Islet precursor cell (in vitro differentiated cells): ENCODE measurements at places on chromosomes 7 and 10.
A peak's percentile ranks its signal among the peaks of the same experiment; 100 is the strongest.

DNA sequence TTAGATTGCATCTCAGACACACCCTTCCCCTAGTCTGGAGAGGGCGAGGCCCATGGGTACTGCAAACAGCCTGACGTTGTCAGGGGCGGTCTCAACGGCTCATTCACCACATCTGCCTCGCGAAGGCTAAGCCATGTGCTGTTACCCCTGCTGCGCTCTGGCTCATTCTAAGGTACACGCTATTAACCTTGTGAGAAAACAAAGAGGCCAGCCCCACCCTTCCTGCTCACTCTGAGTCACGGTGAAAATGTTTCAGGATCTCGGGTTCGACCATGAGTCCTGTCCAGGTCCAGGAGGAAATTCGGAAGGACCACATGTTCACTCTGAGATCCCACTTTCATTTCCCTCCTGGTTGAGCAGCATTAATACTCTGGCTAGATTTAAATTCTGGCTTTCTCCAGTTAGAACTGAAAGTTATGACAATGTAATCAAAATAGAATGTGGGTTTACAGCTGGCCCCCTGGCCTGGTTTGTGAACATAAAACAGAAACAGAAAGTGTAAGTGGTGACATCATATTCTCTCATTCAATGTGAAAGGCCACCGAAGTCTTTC, 55.2 kb downstream of the EGFR start:
- peak; percentile 83 for DNase-seq

GRCh38 chr7:122770686-122771335, 68.1 kb upstream of the RNF148 start:
- no peak for DNase-seq

- DNase-seq, result peak; percentile 55
Measured at GRCh38 chr7:18610331-18610948, 114.9 kb downstream of the HDAC9 start.

DNA sequence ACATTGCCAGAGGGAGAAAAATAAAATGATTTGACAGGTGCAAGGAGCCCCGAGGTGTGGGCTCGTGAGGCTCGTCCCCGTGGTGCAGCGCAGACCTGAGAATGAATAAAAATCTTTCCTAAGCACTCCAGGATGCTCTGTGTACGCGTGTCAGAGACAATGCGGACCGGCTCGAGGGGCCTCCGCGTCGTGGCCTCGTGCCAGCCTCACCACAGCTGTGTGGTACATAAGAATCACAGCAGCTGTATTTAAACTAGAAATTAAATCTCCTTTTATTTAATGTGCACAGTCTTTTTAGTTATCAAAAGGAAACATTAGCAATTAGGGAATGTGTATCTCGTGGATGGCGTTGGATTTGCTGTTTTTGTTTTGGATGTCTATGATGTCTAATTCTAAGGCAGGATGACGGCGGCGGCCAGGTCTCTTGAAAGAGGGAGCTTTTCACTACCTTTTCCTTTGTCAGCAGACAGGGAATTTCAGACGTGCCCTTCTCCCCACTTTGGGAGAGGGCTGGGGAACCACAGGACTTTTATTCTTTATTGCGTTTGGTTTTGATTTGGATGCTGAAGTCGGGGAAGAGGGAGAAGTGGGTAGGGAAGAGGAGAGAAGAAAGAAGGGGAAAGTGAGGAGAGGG, 365.3 kb upstream of the SHH start:
- peak; percentile 37 for DNase-seq

DNA sequence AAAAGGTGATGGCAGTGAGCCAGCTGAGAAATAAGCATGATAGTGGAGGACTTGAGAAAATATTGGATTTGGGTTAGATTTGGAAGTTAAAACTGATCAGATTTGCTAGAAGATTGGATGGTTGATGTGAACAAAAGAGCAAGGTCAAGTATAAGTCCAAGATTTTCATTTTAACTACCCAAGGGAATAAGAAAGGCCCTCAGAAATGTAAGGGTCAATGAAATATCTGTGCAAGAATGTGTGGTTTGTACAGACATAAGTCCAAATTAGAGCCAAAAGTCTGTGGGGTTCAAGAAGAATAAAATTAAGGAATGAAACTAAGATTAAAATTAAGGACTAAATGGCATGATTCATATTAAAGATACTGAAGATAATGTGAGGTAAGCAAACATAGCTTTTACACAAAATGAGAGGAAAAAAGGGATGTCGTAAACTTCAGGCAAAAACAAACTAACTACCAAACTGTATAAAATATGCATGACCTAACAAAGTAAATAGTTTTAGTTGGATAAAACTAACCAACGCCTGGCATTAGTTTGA, 78.4 kb upstream of the CACNA2D1 start:
- no peak for DNase-seq

DNA sequence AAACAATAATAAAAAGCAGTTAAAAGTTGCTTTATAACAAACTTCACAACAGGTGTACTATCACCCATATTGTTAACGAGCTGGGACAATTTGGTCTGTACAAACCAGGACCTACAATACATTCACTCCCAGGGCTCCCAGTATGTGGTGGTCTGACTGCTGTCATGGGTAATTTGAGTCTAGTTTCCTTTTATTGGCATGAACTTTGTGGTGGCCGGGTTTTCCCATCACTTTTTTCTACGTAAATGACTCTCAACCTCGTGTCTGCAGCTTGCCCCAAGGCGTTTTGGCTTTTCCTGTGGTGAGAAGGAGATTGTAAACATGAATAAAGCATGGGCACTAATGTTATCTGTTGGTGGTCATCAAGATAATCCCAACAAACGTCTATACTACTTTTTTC, 118.7 kb upstream of the CDK6 start:
- peak; percentile 86 for DNase-seq
